ENCODE measurements at places on chromosomes 4 and X.
A peak's percentile ranks its signal among the peaks of the same experiment; 100 is the strongest.

- DNase-seq, result no peak
These were observed 96.2 kb downstream of the TSPAN7 start for GRCh38 chrX:38657562-38657961.

DNA sequence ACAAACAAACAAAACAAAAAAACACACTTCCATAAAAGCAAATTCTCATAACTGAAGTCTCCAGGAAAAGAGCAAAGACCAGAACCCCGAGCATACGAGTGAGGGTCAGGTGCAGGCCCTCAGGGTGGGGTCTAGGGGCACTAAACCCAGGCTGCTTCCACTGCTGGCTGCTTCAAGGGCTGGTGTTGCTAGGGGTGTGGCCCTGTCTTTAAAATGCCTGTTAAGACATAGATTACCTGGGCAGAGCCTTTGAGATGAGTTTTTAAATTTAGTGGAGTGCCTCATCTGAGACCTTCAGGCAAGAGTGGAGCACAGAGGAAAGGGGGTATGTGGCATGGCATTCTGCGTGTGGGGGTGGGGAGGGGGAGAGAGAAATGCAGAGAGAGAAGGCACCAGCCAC lies 87.0 kb downstream of the FHDC1 start:
- no peak for DNase-seq

DNA sequence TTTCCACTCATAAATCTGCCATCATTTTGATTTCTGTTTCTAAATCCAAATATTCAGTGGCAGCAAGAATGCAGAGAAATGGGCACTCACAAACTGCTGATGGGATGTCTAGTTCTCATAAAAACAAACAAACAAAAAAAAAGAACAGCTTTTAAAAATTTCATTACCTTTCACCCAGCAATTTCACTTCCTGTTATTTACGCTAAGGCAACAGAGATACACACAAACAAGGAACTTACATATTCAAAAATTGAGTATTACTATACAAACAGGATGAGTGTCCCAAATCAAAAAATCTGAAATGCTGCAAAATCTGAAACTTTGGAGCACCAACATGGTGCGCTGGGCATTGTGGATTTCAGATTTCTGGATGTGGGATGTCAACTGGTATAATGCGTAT lies 36.4 kb downstream of the FAT1 start:
- no peak for DNase-seq

DNA sequence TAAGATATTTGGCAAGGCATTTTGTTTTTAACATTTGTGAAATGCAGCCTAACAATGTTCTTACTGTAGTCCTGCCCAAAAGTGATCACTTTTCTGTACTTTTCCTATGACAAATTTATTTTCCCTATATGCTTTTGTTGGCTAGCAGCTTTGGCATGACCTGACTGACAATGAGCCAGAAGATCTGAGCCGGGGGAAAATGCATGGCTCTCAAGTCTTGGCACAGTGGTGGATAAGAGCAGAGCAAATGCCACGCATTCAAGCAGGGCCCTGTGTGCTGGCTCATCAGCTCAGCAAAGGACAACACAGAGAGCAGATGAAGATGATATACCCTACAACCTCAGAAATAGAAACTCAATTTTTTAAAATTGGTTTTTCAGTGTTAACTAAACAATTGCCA lies 187.3 kb downstream of the ANAPC10 start:
- no peak for DNase-seq

DNA sequence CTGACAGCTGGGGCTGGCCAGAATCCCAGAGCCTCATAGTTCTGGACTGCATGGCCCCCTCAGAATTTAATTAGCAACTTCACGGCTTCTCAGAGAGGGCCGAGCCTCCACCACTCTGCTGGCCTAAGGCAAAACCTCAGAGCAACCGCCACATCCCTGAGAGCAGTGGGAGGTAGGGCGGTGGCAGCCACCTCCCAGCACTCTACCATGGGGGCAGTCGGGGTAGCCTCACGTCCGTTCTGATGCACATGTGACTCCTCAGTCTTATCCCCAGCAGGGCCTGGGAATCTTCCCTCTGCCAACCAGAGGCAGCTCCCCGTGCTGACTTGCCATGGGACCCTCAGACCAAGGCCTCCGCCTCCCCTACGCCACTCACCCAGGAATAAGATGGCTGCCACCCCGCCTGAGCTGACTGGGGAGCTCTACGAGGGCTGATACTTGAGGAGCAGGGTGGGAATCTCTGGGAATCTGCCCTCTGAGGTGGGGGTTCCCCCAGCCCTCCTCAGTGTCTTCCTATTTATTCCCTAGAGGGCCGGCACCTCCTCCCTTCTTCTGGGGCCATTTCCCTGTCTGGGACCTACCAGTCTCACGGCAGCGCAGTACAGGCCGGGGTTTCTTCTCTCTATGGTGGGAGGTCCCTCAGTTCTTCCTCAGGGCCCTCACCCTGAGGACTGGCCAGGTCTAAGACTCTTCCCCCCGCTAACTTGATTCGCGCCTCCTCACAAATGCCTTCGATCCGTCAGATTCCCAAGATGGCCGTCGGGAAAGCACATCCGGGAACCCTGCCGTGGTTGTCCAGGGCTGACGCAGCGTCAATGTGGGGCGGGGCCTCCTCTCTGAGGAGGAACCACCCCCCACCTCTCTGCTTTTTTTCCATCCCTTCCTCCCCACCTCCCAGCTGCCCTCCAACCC lies at the start of gene MAGEC2:
Gene MAGEC2 (minus strand): TSS at position 769 of the 912 bp plus-strand sequence. CDS start 1,303 bp downstream, outside the sequence.
- no peak for DNase-seq

- DNase-seq, result no peak
These were observed 5.1 kb upstream of the APBB2 start for GRCh38 chr4:41219421-41219950.

- no peak for DNase-seq
These were observed 75.1 kb downstream of the BLTP1 start for GRCh38 chr4:122227202-122227601.

DNA sequence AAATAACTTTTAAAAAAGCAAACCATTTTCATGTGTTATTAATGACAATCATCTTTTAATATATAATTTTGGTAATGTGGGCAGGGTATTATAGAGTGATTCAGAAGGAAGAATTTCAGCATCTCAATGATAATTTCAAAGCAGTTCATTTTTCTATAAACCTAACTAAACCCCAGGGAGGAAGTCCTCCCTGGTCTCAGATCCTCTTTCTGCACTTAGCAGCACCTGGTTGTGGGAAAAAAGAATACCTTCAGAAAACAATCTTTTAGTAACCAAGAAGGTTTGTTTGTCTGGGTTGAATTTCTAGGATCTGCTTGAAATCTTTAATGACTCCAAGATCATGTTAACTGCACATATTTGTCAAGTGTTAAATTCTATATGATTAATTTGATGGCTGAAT lies 29.9 kb downstream of the DKK2 start:
- DNase-seq, result no peak

DNA sequence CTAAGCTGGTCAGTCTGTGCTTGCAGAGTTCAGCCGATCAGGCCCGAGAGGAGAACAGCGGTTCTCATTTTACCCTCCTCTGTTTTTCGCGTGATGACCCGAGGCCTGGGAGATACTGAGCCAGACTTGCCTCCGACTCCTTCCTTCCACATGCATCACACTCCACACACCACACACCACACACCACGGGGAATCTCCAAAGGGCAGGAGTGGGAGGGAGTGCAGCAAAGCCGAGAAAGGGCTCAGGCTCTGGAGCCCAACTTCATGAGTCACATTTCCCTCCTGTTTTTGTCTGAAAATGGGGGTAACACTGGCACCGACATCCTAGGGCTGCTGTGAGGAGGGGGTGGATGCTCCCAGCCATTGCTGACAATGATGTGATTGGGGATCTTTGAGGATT lies 38.9 kb downstream of the TKTL1 start:
- no peak for DNase-seq

- no peak for DNase-seq
These were observed 12.0 kb downstream of the BCOR start for GRCh38 chrX:40085714-40086113.

GRCh38 chr4:53592686-53593501 lies 1.6 kb upstream of the LNX1 start:
- no peak for DNase-seq

DNA sequence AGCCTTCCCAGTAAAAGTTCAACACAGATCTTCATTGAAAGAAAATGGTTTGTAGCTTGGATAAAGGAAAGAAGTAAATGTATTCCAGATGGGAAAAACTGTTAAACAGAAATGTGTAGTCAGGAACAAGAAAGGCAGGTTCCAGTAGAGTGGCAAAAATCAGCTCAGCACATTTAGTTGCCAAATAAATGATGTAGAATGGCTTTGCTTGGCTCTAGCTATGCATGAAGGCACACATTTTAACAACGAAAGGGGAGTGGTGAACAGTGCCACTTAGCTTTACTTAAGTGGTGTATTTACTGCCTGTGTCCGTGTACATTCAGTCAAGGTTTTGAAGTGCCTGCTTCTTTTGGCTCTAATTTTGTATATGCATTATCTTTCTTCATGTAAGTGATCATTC lies 644.5 kb upstream of the ATOH1 start:
- DNase-seq, result peak; percentile 3

DNA sequence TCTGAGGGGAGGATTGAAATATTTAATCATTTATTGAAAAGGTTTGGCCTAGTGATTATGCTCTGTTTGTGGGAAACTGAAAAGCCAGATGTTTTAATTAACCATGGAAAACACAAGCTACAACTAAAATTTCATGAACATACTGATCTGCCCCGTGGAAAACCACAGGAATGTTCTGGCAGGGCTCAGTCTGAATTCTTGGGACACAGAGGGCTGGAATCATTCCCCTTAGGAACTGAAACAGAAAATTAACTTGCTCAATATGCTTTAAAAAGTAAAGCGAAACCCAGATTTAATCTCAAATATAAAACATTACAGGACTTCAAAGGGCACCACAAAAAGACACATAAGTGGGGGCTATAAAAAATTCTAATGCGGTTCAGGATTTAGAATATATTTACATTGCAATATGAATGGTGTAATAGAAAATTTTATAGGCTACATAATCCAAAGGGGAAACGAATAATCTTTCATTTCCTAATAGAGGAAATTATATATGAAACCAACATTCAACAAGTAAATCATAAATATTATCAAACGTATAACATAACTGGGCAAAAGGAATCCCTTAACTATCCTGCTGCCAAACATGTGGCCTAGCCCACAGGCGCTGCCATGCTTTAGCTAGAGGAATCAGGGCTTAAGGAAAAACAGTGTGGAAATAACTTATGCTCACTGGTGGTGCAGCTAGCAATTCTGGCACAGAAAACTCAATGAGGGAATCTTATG lies 70.9 kb downstream of the APBB2 start:
- DNase-seq, result no peak

GRCh38 chrX:100120956-100121355 lies 289.1 kb downstream of the PCDH19 start:
- DNase-seq, result no peak

DNA sequence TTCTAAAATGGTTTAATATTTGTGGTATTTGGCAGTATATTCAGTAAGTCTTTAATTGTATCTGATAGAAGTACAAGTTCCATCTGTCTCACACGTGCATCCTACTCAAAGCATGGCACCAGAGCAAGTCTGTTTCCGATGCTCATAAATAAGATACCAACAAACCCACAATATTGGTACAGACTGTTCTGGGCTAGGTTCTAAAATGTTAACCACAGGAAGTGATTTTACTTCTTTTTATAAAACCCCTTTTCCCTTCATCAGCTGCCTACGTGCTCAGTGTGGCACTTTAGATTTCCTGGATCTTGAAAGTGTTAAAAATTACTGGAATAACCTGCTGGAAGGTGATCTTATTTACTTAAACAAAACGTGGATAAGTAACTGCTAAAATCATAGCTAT lies 165.1 kb downstream of the CFAP299 start:
- no peak for DNase-seq

DNA sequence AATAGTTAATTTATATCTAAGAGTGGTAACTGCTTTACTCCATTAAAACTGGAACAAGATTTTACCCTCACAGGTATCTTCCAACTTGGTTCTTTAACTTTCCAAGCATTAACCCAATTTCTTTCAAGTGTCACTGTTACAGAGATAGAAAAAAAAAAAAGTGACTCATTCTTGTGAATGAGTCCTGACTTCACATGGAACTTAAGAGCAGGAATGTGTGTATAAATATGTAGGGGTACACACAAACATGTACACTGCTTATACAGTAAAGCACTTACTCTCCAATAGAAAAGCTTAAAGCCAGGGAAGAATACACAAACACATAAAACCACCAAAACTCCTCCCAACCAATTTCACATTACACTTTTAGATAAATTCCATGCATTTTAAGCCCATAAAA lies 38.8 kb downstream of the TAPT1 start:
- no peak for DNase-seq

DNA sequence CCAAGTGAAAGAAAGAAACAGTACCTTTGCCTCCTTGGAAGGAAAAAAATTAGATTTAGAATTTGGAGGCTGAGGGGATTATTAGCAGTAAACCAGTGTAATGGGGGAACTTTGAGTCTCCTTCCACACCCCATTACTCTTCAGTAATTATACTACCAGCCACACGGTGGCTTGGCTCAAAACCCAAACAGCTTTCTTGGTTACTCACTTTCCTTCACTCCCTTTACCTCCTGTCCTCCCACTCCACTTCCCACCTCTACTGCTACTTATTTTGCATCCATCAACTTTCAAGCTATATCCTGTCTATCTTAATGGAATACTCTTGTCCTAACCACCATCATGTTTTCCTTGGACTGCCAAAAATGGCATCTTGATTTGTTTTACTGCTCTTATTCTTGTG lies 310.6 kb upstream of the AADAT start:
- DNase-seq, result no peak

GRCh38 chr4:7462509-7462971 lies 27.8 kb upstream of the PSAPL1 start:
- peak; percentile 81 for DNase-seq

DNA sequence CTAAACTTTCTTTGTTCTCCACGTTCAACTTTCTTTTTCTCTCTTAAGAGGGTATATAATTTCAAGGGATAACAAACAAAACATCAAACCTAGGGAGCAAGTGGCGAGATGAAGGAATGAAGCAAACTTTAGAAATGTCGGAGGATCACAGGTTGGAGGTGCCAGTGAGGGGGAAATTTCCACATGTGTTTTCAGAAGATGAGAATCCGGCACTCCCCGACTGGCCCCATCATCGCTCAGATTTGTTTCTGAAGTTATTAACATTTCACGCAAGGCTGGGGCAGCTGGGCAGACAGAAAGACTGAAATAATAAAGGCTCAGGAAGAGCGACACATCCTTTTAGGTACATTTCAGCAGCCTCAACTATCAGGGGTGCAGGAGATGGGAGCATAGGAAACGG lies 134.9 kb downstream of the SMIM20 start:
- no peak for DNase-seq

GRCh38 chr4:104616401-104616820 lies 121.7 kb upstream of the CXXC4 start:
- no peak for DNase-seq

DNA sequence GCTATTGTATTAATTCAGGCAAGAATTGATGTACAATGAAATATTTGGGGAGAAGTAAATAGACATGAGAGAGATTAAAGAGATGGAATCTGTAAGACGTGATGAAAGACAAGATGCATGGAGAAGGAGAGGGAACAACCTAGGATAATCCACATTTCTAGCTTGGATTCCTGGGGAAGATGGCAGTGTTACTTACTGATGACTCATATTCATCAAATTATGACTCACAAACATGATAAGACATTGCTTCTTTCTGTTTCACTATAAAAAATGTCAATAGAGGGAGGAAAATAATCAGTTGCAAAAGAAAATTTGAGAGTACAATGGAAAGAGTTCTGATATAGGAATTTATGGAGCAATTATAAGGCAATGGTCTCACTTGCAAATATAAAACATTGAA lies 104.1 kb upstream of the BMP3 start:
- no peak for DNase-seq
